PC-9 (cell line): ENCODE measurements at places on chromosomes 12 and 14. TPM values are rescaled to one million over a fixed set of nuclear protein-coding genes. Genes with fewer than 3 reads are reported as not detected.

Gene STYX
- 7.0 and 10.8 TPM in 2 replicates for total RNA-seq

Gene CCNB1IP1
- 30.8 and 34.0 TPM in 2 replicates for total RNA-seq

- H3K4me3 ChIP-seq, result no peak overlapping the region
- peak overlapping the region; percentile 1; the same call in 1 of the 2 replicates for H3K27ac ChIP-seq
These were observed 20.6 kb downstream of the TOGARAM1 start for GRCh38 chr14:44982594-44982993.

GRCh38 chr12:9960590-9960989, 10.6 kb upstream of the CLEC12A start:
- 0 out of 2 replicates have a peak, but pooled peaks cover 5% of the 10 kb centered on the region for H3K4me1 ChIP-seq
- H3K4me3 ChIP-seq, result no peak overlapping the region
- no peak for DNase-seq
- no peaks in the 10 kb centered on the region for H3K36me3 ChIP-seq

Gene FOXN4
- total RNA-seq, result not detected in 2 replicates

Gene NINJ2
- total RNA-seq, result 18.5 and 19.3 TPM in 2 replicates

GRCh38 chr14:58660407-58660806, 22.6 kb downstream of the DACT1 start:
- DNase-seq, result no peak
- no peaks in the 10 kb centered on the region for H3K4me1 ChIP-seq
- no peaks in the 10 kb centered on the region for H3K27me3 ChIP-seq
- no peak overlapping the region for H3K27ac ChIP-seq

Gene HSPA2
- total RNA-seq, result 11.0 and 14.3 TPM in 2 replicates

DNA sequence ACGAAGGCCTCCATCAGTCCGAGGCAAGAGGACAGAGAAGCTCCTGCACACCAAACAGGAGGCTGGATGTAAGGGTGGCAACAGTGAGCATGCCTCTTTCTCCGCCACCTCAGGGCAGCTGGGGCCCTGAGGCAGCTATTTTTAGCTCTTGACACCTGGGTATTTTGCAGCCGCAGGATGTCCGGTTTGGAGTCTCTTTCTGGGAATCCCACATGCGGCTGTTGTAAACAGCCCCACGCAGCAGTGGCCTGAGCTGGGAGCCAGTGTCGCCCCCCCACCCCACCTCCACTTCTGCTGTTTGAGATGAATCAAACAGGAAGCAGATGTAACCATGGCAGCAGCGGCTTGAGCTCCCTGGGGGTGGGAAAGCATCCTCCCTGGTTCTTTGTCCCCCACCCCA, 11.7 kb downstream of the HDAC7 start:
- H3K4me1 ChIP-seq, result peaks cover 14% of the 10 kb centered on the region
- H3K27ac ChIP-seq, result no peak overlapping the region
- no peak for DNase-seq
- H3K27me3 ChIP-seq, result no peaks in the 10 kb centered on the region
- peaks cover 7% of the 10 kb centered on the region; the same call in 1 of the 2 replicates for H3K36me3 ChIP-seq

Gene KRT8
- 2,689 and 2,962 TPM in 2 replicates for total RNA-seq

DNA sequence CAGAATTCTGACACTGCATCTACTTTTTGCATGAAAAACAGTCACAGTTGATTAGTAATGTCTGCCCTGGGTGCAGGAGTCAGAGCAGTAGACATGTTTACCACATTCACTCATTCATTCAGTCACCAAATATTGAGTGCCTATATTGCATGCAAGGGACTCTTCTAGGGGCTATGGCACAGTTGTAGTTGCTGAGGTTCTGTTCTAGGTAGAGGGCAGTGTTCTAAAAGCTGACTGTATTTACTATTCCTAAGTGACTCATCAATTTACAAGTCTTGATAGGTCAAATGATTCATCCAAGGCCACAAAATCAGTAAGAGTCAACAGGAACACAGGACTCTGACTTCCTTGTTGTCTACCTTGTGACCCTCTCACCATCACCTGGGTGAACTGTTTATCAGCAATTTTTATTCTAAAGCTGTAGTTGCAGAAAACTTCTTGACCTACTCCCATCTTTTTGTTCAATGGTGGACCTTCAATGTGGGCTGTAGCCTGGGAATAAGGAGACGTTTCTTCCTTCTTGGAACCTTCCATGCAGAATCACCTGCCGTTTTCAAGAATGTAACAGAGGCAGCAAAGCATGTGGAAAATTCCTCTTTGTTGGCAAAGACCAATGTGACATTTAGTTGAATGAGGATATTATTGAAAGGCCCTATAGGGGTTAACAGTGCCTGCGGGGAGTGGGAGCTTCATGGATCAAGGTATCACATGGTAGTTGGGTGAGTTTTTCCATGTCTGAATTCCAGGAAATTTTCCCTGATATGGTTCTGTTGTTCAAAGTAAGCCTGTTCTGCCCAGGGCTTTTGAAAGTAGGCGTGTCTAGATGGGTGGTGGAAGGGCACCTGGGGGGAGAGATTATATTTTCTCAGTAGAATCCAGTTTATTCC, 223.2 kb downstream of the KTN1 start:
- peaks cover 38% of the 10 kb centered on the region for H3K4me1 ChIP-seq
- 0 out of 2 replicates have a peak overlapping the region, but pooled peaks have one; percentile 24 for H3K4me3 ChIP-seq
- peak; percentile 27 for DNase-seq
- no peaks in the 10 kb centered on the region for H3K27me3 ChIP-seq

Gene MARS1
- total RNA-seq, result 307 and 366 TPM in 2 replicates

DNA sequence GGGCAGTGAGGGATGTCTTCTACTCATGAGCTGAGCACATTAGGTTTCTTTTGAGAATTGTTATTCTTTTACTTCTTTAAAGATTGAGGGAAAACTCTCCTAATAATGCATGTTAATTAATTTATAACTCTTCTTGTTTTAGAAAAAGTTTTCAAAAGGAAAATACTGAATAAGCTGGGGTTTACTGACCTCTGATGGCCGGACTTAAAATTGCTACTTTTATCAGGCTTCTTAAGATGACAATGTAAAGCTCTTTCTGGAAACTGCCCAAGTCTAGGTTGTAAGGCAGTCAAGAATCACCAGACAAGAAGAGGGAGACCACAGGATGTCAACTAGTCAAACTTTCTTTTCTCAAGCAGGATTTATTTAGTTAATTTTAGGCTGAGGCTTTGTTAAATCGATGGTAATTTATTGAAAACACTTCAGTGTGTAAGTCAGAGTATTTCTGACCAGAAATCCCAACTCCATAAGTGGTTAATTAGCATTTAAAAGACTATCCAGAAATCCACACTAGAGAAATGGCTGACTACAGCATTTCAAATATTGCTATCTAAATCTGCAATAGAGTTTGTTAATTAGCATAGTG, 82.1 kb downstream of the AVPR1A start:
- H3K4me3 ChIP-seq, result no peak overlapping the region
- no peak overlapping the region for H3K27ac ChIP-seq

- no peak overlapping the region for H3K27ac ChIP-seq
- no peak for DNase-seq
- no peak overlapping the region for H3K4me3 ChIP-seq
- H3K4me1 ChIP-seq, result no peaks in the 10 kb centered on the region
These were observed 36.3 kb upstream of the MGAT4C start for GRCh38 chr12:86292480-86292879.

DNA sequence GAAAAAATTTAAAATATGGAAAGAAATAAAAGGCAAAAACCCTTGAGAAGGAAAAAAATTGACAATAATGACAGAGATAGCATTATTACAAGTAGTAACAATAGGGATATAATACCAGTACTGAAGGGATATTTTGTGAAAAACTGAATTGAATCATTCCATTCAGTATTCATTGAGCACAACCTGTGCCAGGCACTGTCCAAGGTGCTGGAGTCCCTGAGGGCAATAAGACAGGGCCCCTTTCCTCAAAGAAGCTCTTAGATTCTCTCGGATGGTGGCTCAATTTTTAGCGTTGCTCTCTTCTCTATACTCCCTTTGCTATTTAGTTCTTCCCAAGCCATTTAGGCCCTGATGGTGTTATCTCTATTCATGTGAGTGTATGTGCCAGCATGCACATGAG, 34.3 kb upstream of the GAS2L3 start:
- no peak overlapping the region for H3K27ac ChIP-seq
- no peak overlapping the region for H3K4me3 ChIP-seq
- DNase-seq, result no peak

GRCh38 chr12:1644534-1645438, 15.8 kb downstream of the WNT5B start:
- no peak overlapping the region for H3K4me3 ChIP-seq
- no peaks in the 10 kb centered on the region for H3K36me3 ChIP-seq
- no peaks in the 10 kb centered on the region for H3K4me1 ChIP-seq
- H3K27ac ChIP-seq, result no peak overlapping the region

GRCh38 chr14:22829661-22830442, at the start of gene MRPL52:
Gene MRPL52, plus strand, starts transcription at chr14:22829887. Its CDS starts 26 bp downstream, at chr14:22829913.
- H3K27me3 ChIP-seq, result no peaks in the 10 kb centered on the region
- DNase-seq, result peak; percentile 68
- H3K4me3 ChIP-seq, result peak within 1 kb of the TSS; percentile 75
- no peaks in the 10 kb centered on the region for H3K36me3 ChIP-seq
- H3K27ac ChIP-seq, result peak within 1 kb of the TSS; percentile 65
- H3K4me1 ChIP-seq, result peaks cover 7% of the 10 kb centered on the region

- H3K4me1 ChIP-seq, result no peaks in the 10 kb centered on the region; the same call in 1 of the 2 replicates
- DNase-seq, result no peak
- H3K4me3 ChIP-seq, result no peak overlapping the region
- H3K27me3 ChIP-seq, result no peaks in the 10 kb centered on the region
These were observed 60.2 kb upstream of the STXBP6 start for GRCh38 chr14:25110106-25110505.

DNA sequence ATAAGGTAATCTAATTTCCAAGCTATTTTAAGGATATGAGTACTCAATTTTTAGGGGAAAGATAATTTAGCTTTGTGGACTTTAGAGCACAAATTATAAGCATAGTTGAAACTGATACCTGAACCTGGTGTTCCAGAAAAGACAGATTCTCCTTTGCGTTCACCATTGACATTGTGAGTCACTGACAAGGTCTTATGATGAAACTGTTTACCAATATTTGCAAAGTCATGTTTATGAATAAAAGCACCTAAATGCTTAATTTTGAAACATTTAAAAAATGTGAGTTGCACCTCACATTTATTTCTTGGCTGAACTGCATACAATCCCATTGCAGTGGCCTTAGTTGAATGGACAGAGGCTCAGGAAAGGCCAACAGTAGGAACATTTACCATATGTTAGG, 3.9 kb downstream of the BCAT1 start:
- DNase-seq, result no peak
- H3K4me1 ChIP-seq, result peaks cover 11% of the 10 kb centered on the region; the same call in 1 of the 2 replicates
- no peak overlapping the region for H3K27ac ChIP-seq
- H3K4me3 ChIP-seq, result no peak overlapping the region
- H3K36me3 ChIP-seq, result no peaks in the 10 kb centered on the region

DNA sequence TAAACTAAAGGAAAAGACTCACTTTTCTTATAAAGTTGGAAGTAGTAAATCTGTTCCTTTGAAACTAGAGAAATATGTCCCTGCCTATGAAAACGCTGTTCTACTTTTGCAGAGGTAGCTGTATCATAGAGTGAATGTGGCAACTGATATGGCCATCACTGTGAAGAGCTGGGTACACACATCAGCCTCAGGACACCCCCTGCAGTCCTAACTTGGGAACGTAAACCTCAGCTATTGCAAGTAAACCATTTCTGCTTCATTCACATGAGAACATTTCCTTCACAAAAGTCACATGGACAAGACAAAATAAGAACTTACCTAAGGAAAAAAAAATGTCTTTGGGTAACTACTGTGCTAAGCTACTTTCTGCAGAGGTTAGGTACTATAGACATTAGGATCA, 233.3 kb upstream of the PPFIA2 start:
- no peaks in the 10 kb centered on the region for H3K27me3 ChIP-seq
- DNase-seq, result no peak
- no peaks in the 10 kb centered on the region for H3K36me3 ChIP-seq
- H3K4me3 ChIP-seq, result no peak overlapping the region

GRCh38 chr14:81330619-81331122, 69.5 kb downstream of the STON2 start:
- no peak overlapping the region for H3K27ac ChIP-seq
- no peaks in the 10 kb centered on the region for H3K27me3 ChIP-seq
- H3K4me1 ChIP-seq, result peaks cover 11% of the 10 kb centered on the region
- no peak for DNase-seq
- H3K4me3 ChIP-seq, result no peak overlapping the region

Gene TEX52
- not detected in 2 replicates for total RNA-seq

GRCh38 chr12:2083561-2083960, 30.8 kb downstream of the CACNA1C start:
- H3K4me3 ChIP-seq, result no peak overlapping the region
- H3K27me3 ChIP-seq, result peaks cover 60% of the 10 kb centered on the region
- no peaks in the 10 kb centered on the region for H3K4me1 ChIP-seq
- H3K36me3 ChIP-seq, result no peaks in the 10 kb centered on the region
- H3K27ac ChIP-seq, result no peak overlapping the region

Gene TRIM9
- total RNA-seq, result 1.5 and 2.1 TPM in 2 replicates

- no peak for DNase-seq
- H3K27ac ChIP-seq, result no peak overlapping the region
- no peaks in the 10 kb centered on the region for H3K4me1 ChIP-seq
- no peaks in the 10 kb centered on the region for H3K36me3 ChIP-seq
- no peak overlapping the region for H3K4me3 ChIP-seq
- no peaks in the 10 kb centered on the region for H3K27me3 ChIP-seq
These were observed 350.1 kb upstream of the ATP2B1 start for GRCh38 chr12:90058704-90059103.

DNA sequence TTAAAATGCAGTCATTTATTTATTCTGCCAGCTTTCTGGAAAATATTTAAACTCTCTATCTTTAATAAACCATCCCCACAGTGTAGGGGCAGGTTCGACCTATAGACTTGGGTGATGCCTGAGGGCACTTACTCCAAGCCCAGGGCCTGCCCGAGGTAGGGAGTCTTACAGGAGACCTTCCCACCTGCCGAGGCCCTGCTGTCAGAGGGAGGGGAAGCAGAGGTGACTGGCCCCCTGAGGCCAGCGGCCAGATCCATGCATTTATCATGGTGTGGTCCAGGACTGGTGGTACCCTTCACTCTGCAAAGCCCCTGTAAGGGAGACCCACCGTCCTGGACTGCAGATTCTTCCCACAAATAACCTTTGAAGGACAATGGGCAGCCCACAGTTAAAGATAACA, 7.6 kb downstream of the EML1 start:
- no peak for DNase-seq
- no peaks in the 10 kb centered on the region for H3K27me3 ChIP-seq
- H3K4me1 ChIP-seq, result no peaks in the 10 kb centered on the region
- no peaks in the 10 kb centered on the region for H3K36me3 ChIP-seq
- no peak overlapping the region for H3K4me3 ChIP-seq

GRCh38 chr12:25529738-25530137, 23.3 kb downstream of the LMNTD1 start:
- peaks cover under 1% of the 10 kb centered on the region for H3K4me1 ChIP-seq
- H3K36me3 ChIP-seq, result no peaks in the 10 kb centered on the region
- no peak for DNase-seq
- H3K27ac ChIP-seq, result no peak overlapping the region

Gene CD9
- 319 and 374 TPM in 2 replicates for total RNA-seq

- no peak for DNase-seq
- peaks cover 6% of the 10 kb centered on the region; the same call in 1 of the 2 replicates for H3K36me3 ChIP-seq
- no peak overlapping the region for H3K27ac ChIP-seq
- H3K4me3 ChIP-seq, result no peak overlapping the region
- H3K4me1 ChIP-seq, result peaks cover 9% of the 10 kb centered on the region
These were observed 20.5 kb downstream of the RILPL1 start for GRCh38 chr12:123512838-123513665.

Gene HOXC5
- 0.61 and 1.8 TPM in 2 replicates for total RNA-seq
